Activated gamma-delta T cell treated with Interleukin-2 at 50 U/mL for 16 hours (primary cell): ENCODE measurements at places on chromosomes 13 and 19.

DNA sequence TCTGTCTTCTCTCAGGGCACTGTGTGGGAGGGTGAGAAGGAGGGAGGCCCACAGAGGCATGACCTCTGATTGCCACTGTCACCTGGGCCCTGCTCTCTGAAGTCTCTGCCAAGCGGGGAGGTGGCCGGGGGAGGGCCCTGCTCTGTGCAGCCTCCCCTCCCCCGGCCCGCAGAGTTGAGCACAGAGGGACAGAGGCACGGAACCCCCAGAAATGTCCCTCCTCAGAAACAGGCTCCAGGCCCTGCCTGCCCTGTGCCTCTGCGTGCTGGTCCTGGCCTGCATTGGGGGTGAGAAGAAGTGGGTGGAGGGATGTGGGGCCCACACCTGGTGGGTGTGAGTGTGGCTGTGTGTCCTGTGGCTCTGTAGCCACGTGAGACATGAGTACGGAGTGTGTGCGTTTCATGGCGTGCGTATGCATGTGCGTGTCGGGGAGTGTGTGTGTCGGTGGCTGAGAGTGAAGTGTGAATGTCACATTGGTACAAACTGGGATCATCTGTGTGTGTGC, at the start of gene APOC4:
APOC4 (plus strand) TSS at position 171 of the 505 bp plus-strand sequence; CDS start at position 212, 41 bp downstream.
- no peak for DNase-seq

DNA sequence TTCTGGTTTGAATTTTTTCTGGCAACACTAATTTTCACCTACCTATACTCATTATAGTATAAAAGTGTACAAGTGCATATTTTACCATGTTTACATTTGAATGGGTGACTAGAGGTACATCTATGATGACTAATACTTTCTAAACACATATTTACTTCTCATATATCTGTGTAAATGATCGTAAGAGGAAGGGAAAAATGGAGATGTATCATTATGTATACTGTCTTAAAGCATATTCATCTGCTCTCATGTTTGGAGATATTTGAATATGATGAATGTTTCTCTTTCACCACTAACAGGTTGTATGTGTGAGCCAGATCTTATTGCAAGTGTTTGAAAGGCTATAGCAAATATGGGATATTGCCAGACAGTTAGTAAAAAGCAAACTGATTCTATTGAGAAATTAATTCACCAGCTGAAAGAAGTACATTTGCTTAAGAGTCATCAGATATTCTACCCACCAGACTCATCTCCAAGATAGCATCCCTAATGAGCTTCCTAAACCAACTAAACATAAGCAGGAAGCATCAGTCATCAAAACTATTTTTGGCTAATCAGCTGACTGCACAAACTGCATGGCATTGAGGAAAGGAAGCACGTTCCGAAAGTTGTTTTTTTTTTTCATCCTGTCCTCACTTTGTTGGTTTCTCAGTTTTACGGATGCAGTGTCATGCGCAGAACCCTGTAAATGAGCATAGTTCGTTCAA, 738.2 kb downstream of the GPC5 start:
- DNase-seq, result no peak

- no peak for DNase-seq
Measured at GRCh38 chr19:41876847-41877832, at the start of gene CD79A. Gene CD79A (plus strand): TSS chr19:41877279. CDS start chr19:41877305, 26 bp downstream.

- no peak for DNase-seq
Measured at GRCh38 chr13:72530471-72530870, 197.0 kb downstream of the MZT1 start.

DNA sequence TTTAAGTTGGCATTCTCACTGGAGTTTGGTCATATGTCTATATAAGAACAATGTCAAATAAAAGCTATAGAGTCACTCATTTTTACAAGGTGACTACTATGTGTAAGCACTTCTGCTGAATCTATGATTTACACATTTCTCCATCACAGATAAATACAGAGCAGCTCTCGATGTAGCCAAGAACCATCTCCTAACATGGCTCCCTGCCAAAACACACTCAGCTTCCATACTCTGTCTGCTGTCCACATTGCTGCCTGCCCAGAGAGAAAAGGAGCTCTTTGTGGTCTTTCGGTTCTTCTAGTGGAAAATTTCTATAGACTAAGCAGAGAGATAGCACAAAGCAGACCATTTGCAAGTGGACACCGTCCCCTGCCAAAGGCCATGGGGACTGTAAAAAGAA, 190.9 kb upstream of the KLF12 start:
- no peak for DNase-seq

- no peak for DNase-seq
Measured at GRCh38 chr13:23185542-23185941, 4.8 kb downstream of the SGCG start.

- no peak for DNase-seq
Measured at GRCh38 chr13:58806401-58806800, 1174.9 kb downstream of the PCDH17 start.

GRCh38 chr19:51607920-51608562, 22.2 kb downstream of the SIGLEC5 start:
- DNase-seq, result peak; percentile 35

DNA sequence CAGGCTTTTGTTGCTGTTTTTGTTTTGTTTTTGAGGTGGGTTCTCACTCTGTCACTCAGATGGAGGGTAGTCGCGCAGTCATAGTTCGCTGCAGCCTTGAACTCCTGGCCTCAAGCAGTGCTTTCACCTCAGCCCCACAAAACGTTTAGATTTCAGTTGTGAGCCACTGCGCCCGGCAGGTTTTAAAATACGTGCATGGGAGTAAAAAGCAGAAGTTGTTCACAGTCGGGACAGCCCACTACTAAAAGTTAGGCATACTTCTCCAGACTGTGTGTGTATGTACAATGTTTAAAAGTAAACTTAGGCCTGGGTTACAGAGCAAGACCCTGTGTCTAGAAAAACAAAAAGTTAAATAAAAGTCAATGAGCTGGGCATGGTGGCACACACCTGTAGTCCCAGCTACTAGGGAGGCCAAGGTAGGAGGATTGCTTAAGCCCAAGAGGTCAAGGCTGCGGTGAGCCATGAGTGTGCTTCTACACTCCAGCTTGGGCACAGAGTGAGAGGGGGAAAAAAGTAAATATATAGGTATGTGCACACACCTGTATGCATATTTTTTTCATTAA, 6.1 kb downstream of the SAFB start:
- DNase-seq, result no peak

DNA sequence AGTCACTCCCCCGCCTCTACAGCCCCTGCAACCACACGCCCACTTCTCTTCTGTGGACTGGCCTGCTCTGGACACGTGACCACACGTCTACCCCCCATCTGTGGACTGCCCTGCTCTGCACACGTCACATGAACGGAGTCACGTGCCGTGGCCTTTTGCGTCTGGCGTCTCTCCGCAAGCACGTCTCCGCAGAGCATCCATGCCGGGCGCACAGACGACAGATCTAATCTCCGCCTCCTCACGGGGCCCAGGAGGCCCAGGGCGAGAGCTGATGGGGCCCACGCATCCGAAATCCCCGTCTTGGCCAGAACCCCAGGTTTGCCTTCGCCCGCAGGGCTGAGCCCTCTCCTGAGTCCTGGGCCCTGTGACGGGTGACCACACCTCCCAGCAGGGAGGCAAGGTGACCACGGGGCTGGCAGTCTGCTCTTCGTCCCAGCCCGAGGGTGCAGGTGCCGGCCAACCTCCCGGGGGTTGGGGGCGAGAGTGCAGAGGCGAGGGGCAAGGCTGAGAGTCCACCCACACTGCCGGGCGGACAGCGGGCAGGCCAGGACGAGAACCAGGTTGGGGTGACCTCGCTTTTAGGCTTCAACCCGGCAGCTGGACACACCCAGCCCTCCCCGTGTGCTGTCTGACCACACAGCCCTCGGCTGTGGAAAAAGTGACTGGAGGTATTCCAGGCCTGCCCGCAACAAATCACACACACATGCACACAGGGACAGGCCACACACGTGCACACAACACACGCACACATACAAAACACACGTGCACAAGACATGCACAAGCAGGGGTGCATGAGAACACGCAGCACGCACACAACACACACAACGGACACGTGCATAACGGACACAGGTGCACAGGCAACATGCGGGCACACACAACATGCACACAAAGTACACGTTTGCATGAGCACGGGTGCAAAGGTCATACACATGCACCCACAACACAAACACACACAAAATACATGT, 3.9 kb downstream of the SBNO2 start:
- DNase-seq, result no peak

- no peak for DNase-seq
Measured at GRCh38 chr19:13036366-13036976, 41.2 kb downstream of the NFIX start.

DNA sequence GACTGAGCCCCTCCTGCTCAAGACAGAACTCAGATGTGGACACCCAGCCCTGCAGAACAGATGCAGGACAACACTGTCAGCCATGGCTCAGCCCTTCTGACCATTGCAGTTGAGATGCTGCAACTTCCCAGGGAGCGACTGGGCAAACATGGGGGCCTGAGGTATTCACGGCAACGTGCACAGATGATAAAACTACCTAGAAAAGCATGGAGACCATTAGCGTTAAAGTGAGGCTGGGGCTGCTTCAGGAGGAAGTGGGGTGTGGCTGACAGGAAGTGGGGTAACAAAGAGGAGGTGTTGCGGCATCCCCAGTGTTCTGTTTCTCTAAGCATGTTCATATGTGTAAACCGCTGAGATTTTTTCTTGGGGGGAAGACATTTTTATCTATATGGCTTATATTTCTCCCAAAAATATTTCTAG, 1.3 kb upstream of the SIGLEC9 start:
- peak; percentile 65 for DNase-seq

DNA sequence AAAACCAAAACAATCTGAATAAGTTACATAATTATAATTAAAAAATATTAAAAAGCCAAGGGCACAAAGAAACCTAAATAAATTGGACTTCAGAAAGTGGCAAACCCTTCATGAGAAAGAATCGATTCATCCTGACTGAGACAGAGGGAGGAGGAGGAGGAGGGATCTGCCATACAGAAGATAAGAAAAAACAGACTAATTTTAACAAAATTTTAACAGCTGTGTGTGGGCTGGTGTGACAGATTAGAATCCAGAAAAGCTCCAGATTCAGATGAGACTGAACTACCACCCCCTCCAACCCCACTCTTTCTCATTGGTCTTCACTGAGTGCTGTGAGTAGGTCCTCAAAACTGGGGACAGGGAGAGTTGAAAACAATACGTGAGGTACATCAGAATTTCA, 111.5 kb upstream of the HTR2A start:
- no peak for DNase-seq

- DNase-seq, result no peak
Measured at GRCh38 chr19:51462681-51463080, 4.4 kb upstream of the SIGLEC8 start.

DNA sequence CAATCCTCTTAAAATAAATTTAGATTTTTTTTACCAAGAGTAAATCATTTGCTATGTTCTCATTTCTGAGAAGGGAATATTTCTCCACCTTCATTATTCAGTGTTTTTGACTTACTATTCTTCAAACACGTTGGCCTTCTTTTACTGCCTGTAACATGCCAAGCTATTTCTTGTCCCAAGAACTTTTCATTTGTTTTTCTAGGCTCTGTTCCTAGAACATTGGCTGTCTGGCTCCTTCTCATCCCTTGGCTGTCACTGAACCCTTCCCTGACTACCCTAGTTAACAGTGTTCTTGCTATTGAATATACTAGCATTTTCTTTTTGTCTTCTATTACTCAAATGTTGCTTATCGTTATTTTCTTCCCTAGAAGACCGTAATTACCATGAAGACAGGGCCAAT, 248.1 kb downstream of the ITGBL1 start:
- no peak for DNase-seq

GRCh38 chr13:77994166-77994565, 75.5 kb upstream of the EDNRB start:
- DNase-seq, result no peak

- no peak for DNase-seq
Measured at GRCh38 chr13:62524498-62524897, 1108.8 kb upstream of the PCDH20 start.

- DNase-seq, result no peak
Measured at GRCh38 chr19:33673996-33674625, 52.4 kb downstream of the CHST8 start.

DNA sequence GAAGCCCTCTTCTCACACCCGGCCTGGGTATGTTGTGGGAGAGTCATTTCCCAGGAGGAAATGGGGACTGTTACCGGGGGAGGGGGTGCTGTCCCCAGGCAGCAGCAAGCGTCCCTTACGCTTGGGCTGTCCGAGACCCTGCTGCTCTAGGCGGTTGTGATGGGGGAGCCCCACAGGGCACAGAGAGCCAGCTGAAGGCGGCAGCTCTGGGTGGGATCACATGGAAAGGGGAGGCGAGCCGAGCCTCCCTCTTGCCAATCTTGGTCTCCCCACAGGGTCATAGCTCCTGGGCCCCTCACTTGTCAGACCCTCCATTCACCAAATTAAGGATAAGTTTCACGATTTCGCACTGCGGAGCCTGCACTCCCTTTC, 22.0 kb downstream of the EPN1 start:
- no peak for DNase-seq

DNA sequence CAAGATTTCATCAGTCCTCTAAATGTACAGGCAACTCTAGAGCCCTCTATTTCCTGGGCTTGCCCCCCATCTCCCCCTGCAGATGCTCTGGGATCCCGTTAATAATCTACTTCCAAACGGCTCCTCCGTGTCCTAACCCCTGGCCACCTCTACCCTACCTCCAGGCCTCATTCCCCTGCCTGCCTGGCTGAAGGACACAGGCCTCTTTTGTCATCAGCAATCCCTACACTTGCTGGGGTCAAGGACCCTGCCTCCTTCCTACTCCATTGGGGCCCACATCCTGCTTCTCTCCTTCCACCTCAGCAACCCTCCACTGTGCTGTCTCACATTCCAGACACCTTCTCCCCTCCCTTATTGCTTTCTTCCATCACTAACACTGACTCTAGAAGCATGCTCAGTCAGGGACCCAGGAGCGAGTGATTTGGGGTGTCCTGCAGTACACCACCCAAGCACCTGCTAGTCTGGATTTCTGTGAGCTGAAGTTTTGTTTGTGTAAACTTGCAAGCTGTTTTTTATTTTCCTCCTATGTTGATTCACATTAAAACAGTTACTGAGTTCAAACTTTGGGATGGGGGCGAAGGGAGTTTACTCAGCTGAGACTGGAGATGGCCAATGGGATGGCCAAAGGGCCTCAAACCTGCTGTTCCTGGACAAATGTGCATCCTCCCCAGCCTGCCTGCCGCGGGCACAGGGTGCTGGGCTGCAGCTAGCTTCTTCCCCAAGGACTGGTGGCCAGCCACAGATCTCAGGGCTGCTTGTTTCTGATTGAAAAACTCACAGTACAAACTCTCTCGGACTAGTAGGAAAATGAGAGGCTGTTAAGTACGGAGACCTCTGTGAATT, 314.7 kb downstream of the FOXO1 start:
- no peak for DNase-seq
